Vagina (tissue), 2 donors: ENCODE measurements at places on chromosomes 5 and 9.

- no peak for DNase-seq
These were observed 36.2 kb downstream of the C5 start for GRCh38 chr9:121013911-121014310.

DNA sequence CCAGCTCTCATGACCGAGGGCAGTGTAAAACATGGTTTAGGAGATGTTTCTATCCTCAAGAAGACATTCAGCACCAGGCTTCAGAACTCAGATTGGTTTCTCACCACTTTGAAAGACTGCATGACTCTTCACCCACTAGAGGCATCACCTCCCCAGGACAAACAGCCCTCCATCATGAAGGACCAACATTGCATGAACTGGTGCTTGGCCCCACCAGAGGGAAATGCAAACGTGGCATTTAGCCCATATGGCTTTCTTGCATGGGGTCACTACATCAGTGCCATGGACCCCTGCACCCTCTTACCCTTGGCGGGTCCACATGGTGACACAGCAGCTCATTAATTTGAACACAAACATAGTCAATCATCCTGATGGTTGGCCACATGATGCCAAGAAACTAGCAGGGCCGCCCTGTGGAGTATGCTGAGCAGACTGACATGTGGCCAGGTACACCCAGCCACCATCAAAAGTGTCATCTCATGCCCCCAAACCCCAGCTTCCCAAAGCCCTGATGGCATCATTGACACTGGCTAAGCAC, 129.5 kb upstream of the FSTL4 start:
- DNase-seq = peak; percentile 37

DNA sequence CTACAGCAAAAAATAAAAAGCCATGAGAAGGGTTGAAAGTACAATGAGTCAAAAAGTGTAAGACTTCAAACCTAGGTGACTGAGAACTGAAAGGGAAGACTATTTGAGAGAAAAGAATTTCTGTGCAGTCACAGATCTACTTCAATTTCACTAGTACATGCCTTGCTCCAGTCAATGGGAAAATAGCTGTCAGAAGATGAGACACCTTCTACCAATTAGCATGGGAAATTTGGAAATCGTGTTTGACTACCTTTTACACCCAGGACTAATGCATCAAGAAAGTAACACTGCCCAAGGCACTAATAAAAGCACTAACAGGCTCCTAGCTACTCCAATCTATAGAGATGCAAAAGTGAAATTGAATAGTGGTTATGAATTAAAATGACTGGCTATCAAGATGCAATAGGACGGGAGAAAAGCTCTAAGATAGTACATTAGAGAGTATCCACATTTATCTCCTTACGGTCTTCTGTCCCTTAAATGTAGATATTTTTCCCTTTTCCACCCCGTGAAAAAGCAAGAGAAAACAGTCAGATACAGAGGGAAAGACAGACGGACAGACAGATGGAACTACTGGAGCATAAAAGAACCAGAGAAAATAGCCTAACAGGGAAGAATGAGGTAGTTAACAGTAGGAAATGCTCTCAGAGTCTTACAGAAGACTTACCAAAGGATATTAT, 15.2 kb downstream of the ERP44 start:
- no peak for DNase-seq

- DNase-seq = no peak
These were observed 142.1 kb downstream of the RAB3C start for GRCh38 chr5:58724992-58725391.

GRCh38 chr9:37262410-37262809, 142.0 kb downstream of the ZCCHC7 start:
- DNase-seq = no peak

GRCh38 chr9:75000835-75001234, 27.3 kb downstream of the CARNMT1 start:
- no peak for DNase-seq

DNA sequence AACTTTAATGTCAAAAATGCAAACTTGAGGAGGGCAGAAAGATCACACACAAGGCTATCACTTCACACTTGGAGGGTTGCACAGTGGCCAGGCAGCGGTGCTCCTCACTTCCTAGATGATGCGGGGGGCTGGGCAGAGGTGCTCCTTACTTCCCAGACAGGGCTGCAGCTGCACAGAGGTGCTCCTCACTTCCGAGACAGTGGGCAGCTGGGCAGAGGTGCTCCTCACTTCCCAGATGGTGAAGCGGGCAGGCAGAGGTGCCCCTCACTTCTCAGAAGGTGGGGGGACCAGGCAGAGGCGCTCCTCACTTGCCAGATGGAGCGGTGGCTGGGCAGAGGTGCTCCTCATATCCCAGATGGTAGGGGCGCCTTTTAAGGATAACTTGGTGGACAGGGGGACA, 423.2 kb upstream of the RORB start:
- no peak for DNase-seq

DNA sequence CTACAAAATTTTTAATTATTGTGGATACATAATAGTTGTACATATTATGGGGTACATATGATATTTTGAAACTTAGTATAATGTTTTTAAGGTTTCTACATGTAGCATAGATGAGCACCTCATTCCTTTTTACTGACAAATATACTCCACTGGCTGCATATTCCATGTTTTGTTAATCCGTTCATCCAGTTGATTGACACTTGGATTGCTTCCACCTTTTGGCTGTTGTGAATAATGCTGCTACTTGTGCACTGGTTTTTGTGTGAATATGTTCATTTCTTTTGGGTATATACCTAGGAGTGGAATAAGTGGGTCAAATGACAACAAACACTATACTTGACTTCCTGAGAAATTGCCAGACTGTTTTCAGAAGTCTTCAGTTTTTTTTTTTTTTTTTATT, 2.8 kb upstream of the ENTREP1 start:
- DNase-seq = no peak
